Bronchial smooth muscle cell (primary cell): ENCODE measurements at places on chromosomes 12 and 14. TPM values are rescaled to one million over a fixed set of nuclear protein-coding genes. Genes with fewer than 3 reads are reported as not detected.

ZNF605 gene
- total RNA-seq = 8.8 and 9.4 TPM in 2 replicates

FAM177A1 gene
- total RNA-seq = 31.6 and 50.0 TPM in 2 replicates

SIX4 gene
- 8.5 and 14.5 TPM in 2 replicates for total RNA-seq

GIT2 gene
- total RNA-seq = 25.7 and 28.9 TPM in 2 replicates

MOK gene
- 4.6 and 6.6 TPM in 2 replicates for total RNA-seq

AKAP3 gene
- 0.63 and 2.1 TPM in 2 replicates for total RNA-seq

CDK2 gene
- 4.5 and 6.8 TPM in 2 replicates for total RNA-seq

MSRB3 gene
- total RNA-seq = 21.4 and 23.3 TPM in 2 replicates

RFLNA gene
- 0.32 and 1.1 TPM in 2 replicates for total RNA-seq

KRT6C gene
- under 0.01 TPM in 1 of 2 replicates, not detected in the other for total RNA-seq

AKAP5 gene
- under 0.01 and 0.09 TPM in 2 replicates for total RNA-seq

PLXNC1 gene
- total RNA-seq = 6.8 and 21.1 TPM in 2 replicates

IL23A gene
- total RNA-seq = 0.09 TPM in 1 of 2 replicates, not detected in the other

BCAT1 gene
- 61.8 and 63.3 TPM in 2 replicates for total RNA-seq

NOS1 gene
- total RNA-seq = not detected in 2 replicates

NGB gene
- total RNA-seq = not detected in 2 replicates

BHLHE41 gene
- 2.0 TPM in 2 replicates for total RNA-seq

REP15 gene
- 0.32 and 0.60 TPM in 2 replicates for total RNA-seq

KLRC2 gene
- total RNA-seq = 0.43 TPM in 1 of 2 replicates, not detected in the other

OASL gene
- 0.17 and 0.47 TPM in 2 replicates for total RNA-seq

FGFR1OP2 gene
- 31.2 and 49.8 TPM in 2 replicates for total RNA-seq

HOXC10 gene
- not detected in 2 replicates for total RNA-seq

SERPINA1 gene
- total RNA-seq = 0.16 and 0.26 TPM in 2 replicates

TAS2R10 gene
- 0.60 and 1.3 TPM in 2 replicates for total RNA-seq

KRT8 gene
- 0.95 and 1.5 TPM in 2 replicates for total RNA-seq

EPS8 gene
- total RNA-seq = 60.5 and 69.1 TPM in 2 replicates

COCH gene
- 0.09 and 0.16 TPM in 2 replicates for total RNA-seq

EXD2 gene
- 9.5 and 15.0 TPM in 2 replicates for total RNA-seq

SYNDIG1L gene
- under 0.01 TPM in 2 replicates for total RNA-seq

SLC10A1 gene
- total RNA-seq = not detected in 2 replicates

MYO1A gene
- under 0.01 and 0.32 TPM in 2 replicates for total RNA-seq

FAM186B gene
- 0.43 and 0.63 TPM in 2 replicates for total RNA-seq

GPR84 gene
- not detected in 2 replicates for total RNA-seq

KLHDC2 gene
- total RNA-seq = 115 and 118 TPM in 2 replicates

CIROP gene
- total RNA-seq = 1.3 and 4.6 TPM in 2 replicates

OR4K17 gene
- total RNA-seq = not detected in 2 replicates

TAS2R7 gene
- total RNA-seq = not detected in 2 replicates

PRICKLE1 gene
- total RNA-seq = 2.1 and 9.3 TPM in 2 replicates
